Immature natural killer cell (primary cell): ENCODE measurements at places on chromosomes 1 and 21.
A peak's percentile ranks its signal among the peaks of the same experiment; 100 is the strongest.

DNA sequence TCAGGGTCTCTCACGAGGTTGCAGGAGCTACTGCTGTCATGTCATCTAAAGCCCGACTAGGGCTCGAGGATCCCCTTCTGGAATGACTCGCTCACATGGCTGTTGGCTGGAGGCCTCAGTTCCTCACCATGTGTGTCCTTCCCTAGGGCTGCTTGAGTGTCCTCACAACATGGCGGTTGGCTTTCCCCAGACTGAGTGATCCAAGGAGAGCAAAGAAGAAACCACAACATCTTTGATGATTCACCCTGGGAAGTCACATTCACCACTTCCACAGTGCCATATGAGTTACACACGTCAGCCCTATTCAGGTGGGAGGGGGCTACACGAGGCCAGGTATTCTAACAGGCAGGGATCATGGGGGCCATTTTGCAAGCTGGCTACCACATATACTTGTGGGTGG lies 64.9 kb downstream of the FHAD1 start:
- DNase-seq: no peak

DNA sequence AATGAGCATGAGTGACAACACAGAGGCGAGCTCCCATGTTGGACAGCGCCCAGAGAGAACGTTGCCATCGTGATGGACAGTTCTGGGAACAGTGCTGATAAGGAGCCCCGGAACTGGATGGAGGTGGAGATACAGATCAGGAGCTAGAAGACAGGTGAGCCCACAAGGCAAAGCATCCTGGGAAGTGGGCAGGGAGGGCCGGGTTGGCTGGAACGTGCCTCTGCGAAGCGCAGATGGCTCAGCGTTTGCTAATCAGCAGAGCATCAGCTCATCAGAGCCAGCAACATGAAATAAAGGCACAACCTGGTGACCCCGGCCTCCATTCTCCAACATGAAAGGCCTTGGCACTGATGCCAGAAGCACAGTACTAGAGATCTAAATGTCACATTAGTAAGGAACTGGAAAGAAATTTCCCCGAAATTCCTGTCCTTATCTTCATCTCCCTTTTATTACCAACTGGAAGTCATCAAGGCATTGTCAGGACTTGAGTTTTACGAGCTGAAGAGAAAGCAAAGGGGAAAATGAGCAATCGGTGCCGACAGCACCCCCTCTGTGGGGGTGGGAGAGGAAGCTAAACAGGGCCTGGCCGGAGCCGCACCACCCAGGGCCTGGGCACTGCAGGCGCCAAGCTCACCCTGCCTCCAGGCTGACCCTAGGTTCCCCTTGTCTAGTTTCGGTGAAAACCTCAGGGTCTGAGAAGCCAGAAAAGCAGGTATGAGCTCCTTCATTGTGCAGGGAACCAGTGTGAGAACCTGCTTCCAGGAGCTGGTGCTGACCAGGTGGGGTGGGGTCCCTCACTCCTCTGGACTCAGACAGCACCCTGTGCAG lies 19.9 kb downstream of the ABCA4 start:
- DNase-seq: no peak

DNA sequence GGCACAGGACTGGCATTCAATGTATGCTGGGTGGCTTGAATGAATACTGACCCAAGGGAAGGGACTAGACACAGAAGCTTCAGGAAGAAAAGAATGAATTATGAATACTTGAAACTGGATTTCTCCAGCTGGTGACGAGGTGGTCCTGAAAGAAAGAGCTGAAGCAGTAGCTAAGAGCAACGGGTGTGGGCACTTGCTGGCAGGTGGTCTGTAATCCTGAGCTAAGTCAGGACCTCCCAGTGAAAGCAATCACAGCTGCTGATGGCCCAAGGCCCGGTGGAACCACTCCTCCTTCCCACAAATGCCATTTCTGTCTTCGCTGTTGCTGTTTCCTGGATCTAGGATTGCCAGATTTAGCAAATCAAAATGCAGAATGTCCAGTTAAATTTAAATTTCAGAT lies 47.0 kb downstream of the NEK2 start:
- no peak for DNase-seq

- DNase-seq: no peak
These were observed 27.8 kb downstream of the TFF3 start for GRCh38 chr21:42287193-42288083.

GRCh38 chr21:36753556-36753955 lies 54.6 kb downstream of the SIM2 start:
- DNase-seq: no peak

GRCh38 chr1:217471403-217471802 lies 159.5 kb downstream of the GPATCH2 start:
- DNase-seq: no peak

DNA sequence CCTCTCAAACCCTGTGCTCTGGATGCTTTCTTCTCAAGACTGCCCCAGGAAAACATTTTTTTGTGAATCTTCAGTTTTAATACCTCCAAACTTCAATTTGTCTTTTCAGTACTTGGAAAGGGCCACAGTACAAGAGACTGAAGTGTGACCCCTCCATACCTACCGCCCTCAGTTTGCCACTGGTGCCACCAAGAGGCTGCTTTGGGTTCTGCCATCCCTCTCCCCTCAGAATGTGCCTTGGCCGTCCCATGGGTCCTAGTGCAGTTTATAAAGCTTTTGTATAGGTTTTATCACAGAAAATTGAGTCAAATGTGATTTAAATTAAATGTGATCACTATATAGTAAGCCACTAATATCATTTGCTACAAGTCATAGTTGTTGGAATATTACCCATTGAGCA lies 60.8 kb upstream of the PGD start:
- DNase-seq: peak; percentile 29
